ENCODE measurements at places on chromosomes 2 and 18.

DNA sequence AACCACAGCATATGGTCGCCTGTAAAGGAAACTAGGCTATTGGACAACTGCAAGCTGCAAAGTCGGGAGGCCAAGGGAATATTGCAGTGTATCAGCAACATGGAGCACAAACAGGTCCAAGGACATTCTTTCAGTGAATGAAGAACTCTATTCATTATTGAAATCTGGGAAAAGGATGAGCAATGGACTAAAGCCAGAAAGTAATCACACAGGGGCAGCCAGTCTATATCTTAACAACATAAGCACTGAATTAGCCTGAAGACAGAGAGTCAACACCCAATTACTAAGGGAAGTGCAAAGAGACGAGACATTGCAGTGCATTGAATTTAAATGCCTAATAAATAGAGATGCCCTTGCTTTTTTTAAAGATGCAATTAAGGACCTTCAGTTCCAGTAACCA is 615.5 kb upstream of the SETBP1 start:
- DNase-seq: no peak

GRCh38 chr18:5287854-5288253 is 7.7 kb downstream of the ZBTB14 start:
- no peak for DNase-seq

- no peak for DNase-seq
Measured at GRCh38 chr2:46367286-46367685, 70.1 kb downstream of the EPAS1 start.

DNA sequence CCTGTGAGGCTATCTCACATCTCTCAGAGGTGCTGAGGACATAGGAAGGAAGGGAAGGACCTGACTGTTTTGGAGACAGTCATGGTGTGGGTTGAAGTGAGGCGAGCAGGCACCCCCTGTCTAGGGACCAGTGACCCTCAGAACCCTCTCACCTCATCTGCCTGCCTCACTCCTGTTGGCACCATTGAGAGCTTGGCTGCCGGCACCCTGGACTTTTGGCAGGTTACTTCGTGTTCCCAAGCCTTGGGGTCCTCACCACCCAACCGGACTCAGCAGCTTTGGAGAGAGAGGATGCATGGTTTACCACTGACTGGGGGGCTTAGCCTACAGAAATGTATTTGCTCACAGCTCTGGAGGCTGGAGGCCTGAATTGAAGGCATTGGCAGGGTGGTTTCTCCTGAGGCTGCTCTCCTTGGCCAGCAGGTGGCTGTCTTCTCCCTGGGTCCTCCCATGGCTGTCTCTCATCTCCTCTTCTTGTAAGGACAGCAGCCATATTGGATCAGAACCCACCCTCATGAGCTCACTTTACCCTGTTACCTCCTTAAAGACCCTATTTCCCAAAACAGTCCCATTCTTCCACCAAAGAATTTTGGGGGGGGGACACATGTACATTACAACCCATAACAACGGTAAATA is 142.0 kb downstream of the TSN start:
- DNase-seq: peak; percentile 22

GRCh38 chr18:47790036-47790435 is 140.4 kb downstream of the SMAD2 start:
- no peak for DNase-seq

GRCh38 chr18:50986360-50987087 is 18.7 kb downstream of the ELAC1 start:
- DNase-seq: no peak

DNA sequence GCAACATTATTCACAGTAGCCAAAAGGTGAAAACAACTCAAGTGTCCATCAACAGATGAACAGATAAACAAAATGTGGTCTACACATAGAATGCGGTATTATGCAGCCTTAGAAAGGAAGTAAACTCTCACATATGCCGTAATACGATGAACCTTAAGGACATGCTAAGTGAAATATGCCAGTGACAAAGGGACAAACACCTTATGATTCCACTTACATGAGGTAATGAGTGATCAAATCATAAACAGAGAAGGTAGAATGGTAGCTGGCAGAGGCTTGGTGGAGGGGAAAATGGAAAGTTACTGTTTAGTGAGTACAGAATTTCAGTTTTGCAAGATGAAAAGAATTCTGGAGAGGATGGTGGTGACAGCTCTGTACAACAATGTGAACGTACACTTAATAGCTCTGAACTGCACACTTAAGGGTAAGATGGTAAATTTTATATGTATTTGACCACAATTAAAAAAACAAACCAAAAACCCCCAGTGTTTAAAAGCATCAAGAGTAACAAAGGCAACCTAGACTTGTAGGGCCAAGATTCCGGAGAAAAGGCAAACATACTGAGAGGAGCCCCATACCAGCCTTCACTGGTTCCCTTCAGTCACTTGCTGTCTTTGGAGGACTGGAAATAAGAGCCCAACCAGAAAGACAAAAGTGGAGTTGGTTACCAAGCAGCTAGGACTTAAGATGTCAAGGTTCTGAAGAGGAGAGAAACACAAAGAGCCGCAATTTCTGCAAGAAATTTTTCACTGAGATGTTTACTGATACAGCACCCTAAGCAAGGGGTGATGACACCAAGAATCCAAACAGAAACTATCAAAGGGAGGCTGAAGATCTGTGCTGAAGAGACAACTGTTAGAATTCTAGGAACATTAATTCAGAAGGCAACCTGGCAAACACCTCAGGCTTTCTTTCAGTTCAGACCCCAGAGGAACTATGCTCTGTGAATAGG is 61.3 kb downstream of the CUL3 start:
- DNase-seq: no peak

DNA sequence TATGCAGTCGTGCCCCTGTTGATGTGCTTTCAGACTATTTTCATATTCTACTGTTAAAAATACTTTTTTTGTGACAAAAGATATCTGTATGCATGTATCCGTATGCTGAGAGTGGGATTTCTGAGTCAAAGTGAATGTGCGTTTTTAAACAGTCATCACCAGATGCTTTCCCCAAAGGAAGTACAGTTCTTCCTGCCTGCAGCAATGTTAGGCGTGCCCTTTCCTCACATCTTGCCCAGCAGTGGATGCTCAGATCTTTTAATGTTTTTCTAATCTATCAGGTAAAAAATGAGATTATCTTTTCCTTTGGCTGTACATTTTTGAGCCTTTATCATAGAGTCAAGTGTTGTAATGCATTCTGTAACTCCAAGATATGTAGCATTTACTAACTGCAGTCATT is 111.7 kb downstream of the PTPRM start:
- no peak for DNase-seq

DNA sequence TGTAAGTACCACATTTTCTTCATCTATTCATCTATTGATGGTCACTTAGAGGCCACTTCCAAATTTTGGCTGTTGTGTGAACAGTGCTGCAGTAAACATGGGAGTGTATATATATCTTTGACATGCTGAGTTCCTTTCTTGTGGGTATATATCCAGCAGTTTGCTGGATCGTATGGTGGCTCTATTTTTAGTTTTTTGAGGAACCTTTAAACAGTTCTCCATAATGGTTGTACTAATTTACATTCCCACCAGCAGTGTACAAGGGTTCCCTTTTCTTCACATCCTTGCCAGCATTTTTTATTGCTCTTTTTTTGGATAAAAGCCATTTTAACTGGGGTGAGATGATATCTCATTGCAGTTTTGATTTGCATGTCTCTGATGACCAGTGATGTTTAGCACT is 7.3 kb upstream of the ATP5MC3 start:
- DNase-seq: no peak

- no peak for DNase-seq
Measured at GRCh38 chr2:173150087-173150486, 74.4 kb downstream of the MAP3K20 start.

DNA sequence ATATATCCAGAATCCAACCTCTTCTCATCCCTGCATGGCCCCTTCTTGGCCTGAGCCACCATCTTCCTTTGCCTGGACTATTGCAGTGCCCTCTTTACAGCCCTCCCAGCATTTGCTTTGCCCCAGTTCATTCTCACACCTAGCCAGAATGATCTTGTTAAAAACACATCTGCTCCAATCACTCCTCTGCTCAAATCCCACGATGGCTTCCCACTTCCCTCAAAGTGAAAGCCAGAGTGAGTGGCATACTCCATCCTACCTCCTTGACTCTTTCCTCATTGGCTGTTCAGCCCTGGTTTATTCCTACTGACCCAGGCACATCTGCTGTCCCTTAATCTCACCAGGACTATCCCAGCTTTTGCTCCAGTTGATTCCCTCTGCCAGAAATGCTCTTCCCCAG is 14.7 kb downstream of the SULT6B1 start:
- no peak for DNase-seq

DNA sequence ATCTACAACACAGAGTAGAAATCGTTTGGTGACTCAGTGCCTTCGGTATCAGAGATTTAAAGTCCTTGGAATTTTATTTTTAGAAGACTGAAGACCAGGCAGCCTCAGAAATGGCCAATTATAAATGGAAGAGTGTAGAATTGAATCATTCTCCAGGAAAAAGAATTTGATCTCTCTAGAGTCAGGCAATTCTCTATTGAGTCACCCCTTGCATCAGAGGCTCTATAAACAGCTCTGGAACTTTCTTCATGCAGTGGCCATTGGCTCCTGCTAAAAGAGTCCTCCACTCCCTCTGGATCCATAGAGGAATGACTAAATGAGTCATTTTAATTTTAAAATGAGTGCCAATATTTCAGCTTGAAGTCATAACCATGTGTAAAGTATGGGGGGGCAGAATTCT is 816.2 kb downstream of the TDRD15 start:
- DNase-seq: no peak

- DNase-seq: no peak
Measured at GRCh38 chr2:11572996-11573395, 39.2 kb downstream of the GREB1 start.

- no peak for DNase-seq
Measured at GRCh38 chr2:229348128-229348527, 77.0 kb upstream of the PID1 start.

DNA sequence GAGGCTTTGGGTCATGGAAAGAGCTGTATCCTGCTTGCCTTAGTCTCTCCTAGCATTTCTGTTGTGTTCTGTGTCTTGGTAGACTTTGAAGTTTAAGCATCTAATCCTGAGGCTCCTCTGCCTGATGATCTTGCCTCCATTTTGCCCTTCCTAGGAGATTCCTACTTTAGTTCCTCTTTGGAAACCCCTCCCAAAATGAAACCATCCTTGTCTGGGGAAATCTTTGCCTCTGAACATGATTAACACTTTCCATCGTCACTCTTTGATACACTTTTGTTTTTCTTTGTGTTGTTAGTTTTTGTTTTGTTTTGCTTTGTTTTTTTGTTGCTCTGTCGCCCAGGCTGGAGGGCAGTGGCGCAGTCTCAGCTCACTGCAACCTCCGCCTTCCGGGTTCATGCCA is 9.2 kb downstream of the ATG16L1 start:
- DNase-seq: no peak

Measured in fibroblast of the conjunctiva (primary cell).